Breast epithelium (tissue), 4 donors: ENCODE measurements at places on chromosomes 3 and 15.

DNA sequence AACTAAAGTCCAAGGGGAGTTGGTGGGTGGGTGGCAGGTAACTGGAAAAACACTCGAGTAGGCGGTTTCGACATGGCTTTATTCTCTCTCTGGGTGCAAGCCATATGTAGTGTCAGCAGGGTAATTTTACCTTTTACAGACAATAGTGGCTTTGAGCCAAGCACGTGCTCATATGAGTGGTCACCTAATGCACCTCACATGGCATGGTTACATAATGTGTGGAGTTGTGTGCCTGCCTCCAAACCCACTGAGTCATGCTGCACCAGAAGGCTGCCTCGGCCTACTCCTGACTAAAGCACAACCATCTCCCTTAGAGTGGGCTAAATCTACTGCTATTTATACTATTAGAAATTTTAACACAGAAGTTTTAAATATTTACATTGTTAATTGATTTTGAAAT is 16.5 kb downstream of the CCRL2 start:
- no peak for DNase-seq

- DNase-seq = no peak
Measured at GRCh38 chr3:190016966-190017365, 103.7 kb downstream of the P3H2 start.

GRCh38 chr15:93173369-93173768 is 84.4 kb upstream of the RGMA start:
- DNase-seq = no peak

GRCh38 chr3:141413801-141414689 is 45.7 kb downstream of the ZBTB38 start:
- no peak for DNase-seq

- DNase-seq = no peak
Measured at GRCh38 chr3:104796556-104796955, 570.2 kb upstream of the ALCAM start.

GRCh38 chr3:150960708-150961684 is 11.5 kb downstream of the CLRN1 start:
- DNase-seq = no peak

DNA sequence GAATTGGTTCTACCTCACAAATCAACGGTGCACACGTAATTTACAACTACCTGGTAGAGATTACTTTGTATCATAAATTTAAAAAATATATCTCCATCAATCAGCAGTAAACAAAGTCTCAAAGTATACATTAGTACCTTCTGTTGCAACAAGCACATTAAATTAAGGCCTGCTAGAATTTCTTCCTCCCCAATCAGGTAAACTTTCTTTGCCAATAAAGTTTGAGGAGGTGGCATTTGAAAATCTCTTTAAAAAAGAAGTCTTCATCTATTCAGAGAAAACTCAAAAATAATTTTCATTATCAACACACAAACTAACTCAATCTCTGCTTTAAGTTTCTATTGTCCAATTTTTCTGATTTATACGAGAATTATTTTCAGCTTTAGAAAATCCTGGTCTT is 4.4 kb downstream of the CCNL1 start:
- no peak for DNase-seq

- no peak for DNase-seq
Measured at GRCh38 chr3:104987859-104988258, 378.9 kb upstream of the ALCAM start.

GRCh38 chr15:89093509-89093908 is 5.3 kb downstream of the ABHD2 start:
- no peak for DNase-seq
